ENCODE measurements at places on chromosomes 5 and 9.

- no peak for DNase-seq
Observed at GRCh38 chr9:124652615-124653393, 118.3 kb downstream of the NR6A1 start.

DNA sequence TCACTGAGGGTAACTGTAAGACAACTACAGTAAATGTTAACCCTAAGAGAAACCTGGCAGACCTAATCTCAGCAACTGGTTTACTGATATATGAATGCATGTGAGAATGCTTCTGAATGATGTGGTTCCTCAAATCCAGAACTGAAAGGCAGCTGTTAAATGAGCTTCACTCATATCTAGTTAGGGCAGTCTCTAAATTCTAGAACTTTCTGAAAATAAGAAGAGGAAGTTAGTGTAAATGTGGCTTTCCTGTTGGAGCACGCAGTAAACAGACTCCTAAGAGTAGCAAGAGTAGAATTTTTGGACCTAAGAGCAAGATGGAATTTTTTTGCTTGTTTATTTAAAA, 117.9 kb upstream of the KCNN2 start:
- DNase-seq = no peak

- DNase-seq = no peak
Observed at GRCh38 chr9:71326360-71326759, 204.9 kb upstream of the TRPM3 start.

- DNase-seq = no peak
Observed at GRCh38 chr5:148882332-148882731, 55.9 kb downstream of the ADRB2 start.

DNA sequence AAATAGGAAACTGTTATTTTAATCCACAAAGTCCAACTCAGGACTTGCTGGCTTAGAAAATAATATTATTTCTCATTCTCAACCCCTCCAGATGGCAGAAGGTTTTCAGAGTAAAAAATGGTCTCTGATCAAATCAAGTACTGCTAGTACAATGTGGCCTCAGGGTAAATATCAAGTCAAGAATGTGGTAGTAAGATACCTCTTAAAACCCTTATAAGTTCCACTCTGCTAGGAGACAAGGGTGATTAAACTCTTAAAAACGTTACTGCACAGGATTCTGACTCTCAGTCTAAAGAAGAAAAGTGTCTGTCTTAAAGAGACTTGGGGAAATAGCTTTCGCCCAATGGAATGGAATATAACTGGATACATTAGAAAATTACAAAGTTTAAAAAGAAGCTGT, 120.8 kb upstream of the PDE4D start:
- no peak for DNase-seq

- DNase-seq = no peak
Observed at GRCh38 chr9:89008744-89009545, 17.7 kb downstream of the S1PR3 start.

- no peak for DNase-seq
Observed at GRCh38 chr5:180960209-180960608, 28.4 kb upstream of the BTNL3 start.

DNA sequence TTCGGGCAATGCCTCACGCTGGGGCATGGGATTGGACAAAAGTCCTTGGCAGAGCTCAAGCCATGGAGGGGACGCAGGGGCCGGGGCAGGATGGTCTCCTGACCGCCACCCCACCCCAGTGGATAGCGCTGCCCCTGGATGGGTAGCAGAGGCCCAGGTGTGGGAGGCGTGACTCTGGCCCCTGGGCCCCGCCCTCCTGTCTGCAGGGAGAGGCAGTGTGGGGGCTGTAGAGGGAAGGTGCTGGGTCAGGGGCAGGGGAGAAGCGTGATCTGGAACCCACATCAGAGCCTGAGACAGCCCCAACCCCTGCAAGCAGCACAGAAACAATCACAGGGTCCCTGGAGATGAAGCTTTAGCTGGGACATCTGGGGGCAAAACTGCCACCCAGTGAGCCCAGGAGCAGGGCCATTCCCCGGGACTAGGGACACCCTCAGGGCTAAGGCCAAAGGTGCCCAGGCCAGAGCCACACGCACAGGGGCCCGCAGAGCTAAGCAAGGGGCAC, 36.2 kb downstream of the NACC2 start:
- DNase-seq = no peak

DNA sequence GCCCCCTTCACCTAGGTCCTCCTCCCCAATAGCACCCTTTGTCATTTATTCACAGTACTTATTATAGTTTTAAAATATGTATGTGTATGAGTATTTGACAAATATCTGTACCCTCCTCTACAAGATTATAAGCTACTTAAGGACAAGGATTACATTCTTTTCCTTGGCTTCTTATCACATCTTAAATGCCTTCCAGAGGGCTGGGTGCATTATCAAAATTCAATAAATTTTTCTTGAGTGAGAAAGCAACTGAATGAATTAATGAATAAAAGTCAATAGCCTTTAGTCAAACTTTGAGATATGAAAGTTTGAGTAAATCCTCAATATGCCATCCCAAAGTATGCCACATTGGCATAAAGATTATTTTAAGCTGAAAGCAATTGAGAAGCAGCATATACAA, 621.7 kb downstream of the DNAH5 start:
- DNase-seq = no peak

- DNase-seq = no peak
Observed at GRCh38 chr9:93061791-93062763, 3.6 kb downstream of the SUSD3 start.

DNA sequence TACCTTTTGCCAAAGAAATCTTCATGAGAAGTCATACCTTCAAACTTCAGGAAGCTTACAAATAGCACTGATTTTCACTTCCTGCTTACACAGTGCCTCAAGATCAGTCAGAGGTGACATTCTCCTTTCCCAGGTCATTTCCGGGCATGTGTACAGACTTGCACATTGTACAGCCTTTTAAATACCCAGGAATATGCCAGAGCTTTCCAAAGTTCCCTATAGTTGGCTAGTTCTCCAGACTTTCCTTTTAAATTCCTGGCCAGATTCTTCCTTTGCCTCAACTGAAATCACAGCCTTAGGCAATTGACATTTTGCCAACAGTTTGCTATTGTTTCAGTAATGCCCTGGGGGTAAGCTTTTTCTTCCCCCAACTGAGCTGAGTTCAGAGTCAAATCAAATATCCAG, 47.2 kb downstream of the RFX3 start:
- no peak for DNase-seq

- no peak for DNase-seq
Observed at GRCh38 chr9:37097294-37097693, 23.1 kb upstream of the ZCCHC7 start.

DNA sequence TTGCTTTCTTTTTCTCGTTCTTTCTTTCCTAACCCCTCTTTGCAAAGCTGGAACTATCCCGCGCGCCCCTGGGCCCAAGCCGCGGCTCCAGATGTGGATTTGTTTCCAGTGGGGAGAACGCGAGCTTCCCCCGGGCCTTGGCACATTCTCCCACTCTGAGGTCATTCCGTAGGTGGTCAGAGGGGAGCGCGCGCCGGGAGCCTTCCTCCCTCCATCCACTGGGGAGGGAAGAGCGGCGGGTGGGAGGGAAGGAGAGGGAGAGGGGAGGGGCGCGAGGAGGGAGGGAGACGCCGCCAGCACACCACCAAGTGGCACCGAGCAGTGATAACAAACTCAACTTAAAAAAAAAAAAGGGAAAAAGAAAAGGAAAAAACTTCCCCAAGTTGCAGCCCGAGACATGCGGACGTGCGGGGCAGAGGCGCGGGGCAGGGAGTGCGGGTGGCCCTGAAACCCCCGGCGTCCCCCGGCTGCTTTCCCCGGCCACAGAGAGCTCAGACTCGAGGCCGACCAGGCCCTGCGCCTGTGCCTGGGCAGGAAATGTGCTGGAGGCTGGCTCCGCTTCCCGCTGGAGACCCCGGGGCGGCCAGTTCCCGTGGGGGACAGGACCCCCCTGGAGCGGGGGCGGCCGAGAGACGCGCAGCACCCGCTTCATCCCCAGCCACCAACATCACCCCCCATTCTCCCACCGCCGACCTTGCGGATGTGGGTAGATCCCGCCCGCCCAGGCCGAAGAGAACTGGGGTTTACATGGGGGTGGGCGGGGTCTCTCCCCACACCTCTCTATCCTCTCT, 3.1 kb downstream of the IER5L start:
- DNase-seq = peak; percentile 48

DNA sequence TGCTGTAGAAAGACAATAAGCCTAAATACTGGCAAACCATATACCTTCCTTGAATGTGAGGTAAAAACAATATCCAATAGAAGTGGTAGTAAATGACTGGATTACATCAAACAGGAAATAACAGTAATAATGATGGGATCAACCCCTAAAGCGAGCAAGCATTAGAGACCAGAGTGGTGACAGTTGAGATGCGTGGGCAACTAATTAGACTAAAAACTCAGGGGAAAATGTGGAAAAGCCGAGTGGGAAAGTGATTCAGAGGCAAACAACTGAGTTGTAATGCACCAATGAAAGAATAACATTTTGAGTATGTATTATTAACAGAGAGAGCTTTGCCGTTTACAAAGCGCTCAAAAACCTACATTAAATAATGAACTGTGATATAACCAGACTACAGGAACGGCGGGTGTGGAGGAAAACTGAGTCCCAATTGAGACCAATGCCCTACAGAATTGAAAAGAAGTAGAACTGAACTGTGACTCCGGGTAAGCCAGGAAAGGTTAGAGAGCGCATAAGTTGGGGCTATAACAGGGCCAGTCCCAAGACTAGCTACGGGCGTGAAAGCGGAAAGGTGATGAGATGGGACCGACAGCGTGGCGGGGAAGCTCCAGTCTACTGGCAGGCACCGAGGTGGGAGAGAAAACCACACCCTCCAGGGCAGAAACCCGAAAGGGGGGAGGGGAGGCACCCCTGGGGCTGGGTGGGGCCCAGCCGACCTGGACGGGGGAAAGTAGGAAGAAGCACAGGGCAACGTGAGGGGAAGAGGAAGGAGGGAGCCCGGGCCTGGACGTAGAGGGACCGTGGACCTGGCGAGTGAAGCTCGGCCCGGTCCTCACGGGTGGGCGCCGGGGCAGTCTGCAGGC, 592 bp downstream of the UBAP2 start:
- DNase-seq = peak; percentile 62

- no peak for DNase-seq
Observed at GRCh38 chr5:8685704-8686103, 816.8 kb downstream of the MTRR start.

GRCh38 chr5:132411304-132412013, 41.9 kb downstream of the SLC22A5 start:
- DNase-seq = no peak

GRCh38 chr9:104568868-104569267, at the start of gene OR13C8:
TSS of gene OR13C8 (plus strand) at chr9:104569168. CDS start at chr9:104569168, 0 bp downstream.
- DNase-seq = no peak

GRCh38 chr9:91714020-91714806, 235.8 kb downstream of the ROR2 start:
- no peak for DNase-seq

- DNase-seq = no peak
Observed at GRCh38 chr9:110994771-110995241, 43.5 kb downstream of the LPAR1 start.

GRCh38 chr5:178077751-178078150, 35.6 kb upstream of the N4BP3 start:
- no peak for DNase-seq

DNA sequence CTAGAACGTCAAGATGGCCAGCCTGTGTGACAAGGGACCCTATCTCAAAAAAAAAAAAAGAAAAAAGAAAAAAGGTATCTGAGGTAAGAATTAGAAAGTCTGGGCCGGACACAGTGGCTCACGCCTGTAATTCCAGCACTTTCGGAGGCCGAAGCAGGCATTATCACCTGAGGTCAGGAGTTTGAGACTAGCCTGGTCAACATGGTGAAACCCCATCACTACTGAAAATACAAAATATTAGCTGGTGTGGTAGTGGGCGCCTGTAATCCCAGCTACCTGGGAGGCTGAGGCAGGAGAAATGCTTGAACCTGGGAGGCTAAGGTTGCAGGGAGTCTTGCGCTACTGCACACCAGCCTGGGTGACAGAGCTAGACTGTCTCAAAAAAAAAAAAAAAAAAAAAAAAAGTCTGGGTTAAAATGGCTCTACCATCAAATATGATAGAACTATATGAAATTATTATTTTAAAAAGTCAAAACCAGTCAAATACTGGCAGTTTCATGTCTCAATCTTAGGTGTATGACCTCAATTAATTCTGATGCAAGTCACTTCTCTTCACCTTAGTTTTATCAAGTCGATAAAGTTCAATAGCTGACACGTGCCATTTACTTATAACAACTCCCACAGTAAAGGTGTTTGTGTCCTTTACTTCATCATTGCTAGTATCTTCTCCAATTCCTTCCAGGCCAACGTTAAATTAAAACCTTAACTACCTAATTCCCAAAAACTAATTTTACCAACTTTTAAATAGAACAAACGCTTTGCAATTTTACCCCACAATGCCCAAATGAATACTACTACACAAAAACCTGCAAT, 1.1 kb downstream of the RPS23 start:
- DNase-seq = no peak

DNA sequence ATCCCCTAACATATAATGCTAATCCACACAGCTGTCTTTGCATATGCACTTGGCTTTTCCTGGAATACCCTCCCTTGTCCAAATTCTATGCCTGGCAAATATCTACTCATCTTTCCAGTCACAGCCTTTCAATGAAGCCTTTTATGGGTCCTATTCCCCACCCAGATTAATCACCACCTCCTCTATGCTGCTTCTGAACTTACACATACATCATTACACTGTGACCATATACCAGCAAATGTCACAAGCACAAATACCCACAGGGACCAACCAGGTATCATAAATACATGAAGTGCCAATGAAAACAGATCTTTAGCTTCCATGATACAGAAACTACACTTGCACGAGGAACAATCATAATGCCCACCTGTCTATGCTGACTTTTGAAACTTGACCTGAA, 22.3 kb downstream of the LPAR1 start:
- no peak for DNase-seq

DNA sequence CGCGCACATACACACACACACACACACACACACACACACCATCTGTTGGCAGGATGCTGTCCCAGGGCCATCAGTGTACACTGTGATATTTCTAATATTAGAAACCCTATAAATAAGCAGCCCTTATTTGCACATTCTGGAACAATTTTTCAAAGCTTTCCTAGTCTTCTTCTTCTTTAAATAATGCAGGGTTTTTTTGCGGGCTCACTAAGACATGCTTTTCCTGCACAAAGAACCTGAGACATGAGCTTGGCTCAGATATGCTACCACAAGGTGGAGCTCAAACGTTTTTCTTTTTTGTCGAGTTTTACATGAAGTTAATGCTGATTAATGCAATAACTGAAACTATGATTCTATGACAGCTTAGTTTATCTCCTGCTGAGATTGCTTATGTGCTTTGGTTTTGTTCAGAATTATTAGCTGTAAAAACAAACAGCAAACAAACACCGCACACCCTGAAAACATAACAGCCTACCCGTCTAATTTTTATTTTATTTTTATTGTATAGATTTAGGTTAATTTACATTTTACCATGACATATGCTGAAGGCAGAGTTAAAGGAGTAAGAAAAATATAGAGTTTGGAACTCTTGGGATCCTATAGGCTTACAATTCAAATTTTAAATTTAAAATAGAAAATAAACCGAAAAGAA, 95.8 kb downstream of the ALDH1A1 start:
- DNase-seq = no peak

All from amygdala (tissue), 56 donors.